AG09309 (cell line): ENCODE measurements at places on chromosomes 3 and 15.

GRCh38 chr3:112564940-112565305 lies 3.1 kb downstream of the SLC35A5 start:
- no peak for DNase-seq

DNA sequence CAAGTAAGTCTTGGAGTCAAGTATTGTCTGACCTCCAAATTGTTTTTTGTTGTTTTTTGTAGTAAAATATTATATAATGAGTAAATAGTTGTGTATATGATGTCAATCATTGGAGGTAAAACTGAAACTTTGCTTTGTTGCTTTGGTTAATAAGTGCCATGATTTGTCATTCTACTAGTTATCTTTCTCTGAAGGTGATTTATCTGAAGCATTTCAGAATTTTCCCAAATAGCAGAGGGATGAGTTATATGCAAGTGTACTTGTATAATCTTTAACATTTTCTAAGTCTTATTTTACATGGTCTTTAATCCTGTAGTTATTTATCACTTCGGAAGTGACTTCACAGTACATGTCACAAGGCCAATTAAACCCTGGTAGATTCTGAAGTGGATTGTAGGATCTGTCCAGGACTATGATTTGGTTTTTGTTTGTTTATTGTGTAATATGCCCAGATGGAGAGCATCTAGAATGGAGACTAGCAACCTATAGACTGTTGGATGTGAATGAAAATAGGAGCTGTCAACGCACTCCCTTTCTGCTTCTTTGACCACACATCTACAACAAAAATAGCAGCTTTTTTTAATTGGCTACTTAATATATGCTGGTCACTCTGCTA lies 93.1 kb upstream of the SAMMSON start:
- DNase-seq, result no peak

DNA sequence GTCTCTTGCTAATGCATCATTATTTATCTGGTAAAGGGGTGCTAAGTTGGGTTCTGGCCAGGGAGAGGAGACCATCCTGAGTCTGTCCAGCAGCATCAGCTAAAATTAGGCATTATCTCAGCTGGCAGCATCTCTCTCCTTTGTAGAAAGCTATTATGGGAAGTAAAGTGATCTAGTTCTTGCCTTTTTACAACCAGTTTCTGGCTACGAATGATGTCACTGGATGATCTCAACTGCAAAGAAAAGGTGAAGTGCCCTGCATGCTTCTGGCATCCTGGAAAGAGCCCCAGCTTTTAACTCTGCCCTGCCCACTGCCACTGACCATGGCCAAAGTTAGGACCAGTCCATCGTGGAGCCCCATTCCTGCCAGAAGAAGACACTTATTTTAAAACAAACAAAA lies 37.1 kb upstream of the IL12A start:
- DNase-seq, result no peak

GRCh38 chr3:114362815-114363214 lies 69.0 kb downstream of the TIGIT start:
- no peak for DNase-seq

GRCh38 chr3:46380471-46381221 lies 9.9 kb downstream of the CCR5 start:
- DNase-seq, result no peak

DNA sequence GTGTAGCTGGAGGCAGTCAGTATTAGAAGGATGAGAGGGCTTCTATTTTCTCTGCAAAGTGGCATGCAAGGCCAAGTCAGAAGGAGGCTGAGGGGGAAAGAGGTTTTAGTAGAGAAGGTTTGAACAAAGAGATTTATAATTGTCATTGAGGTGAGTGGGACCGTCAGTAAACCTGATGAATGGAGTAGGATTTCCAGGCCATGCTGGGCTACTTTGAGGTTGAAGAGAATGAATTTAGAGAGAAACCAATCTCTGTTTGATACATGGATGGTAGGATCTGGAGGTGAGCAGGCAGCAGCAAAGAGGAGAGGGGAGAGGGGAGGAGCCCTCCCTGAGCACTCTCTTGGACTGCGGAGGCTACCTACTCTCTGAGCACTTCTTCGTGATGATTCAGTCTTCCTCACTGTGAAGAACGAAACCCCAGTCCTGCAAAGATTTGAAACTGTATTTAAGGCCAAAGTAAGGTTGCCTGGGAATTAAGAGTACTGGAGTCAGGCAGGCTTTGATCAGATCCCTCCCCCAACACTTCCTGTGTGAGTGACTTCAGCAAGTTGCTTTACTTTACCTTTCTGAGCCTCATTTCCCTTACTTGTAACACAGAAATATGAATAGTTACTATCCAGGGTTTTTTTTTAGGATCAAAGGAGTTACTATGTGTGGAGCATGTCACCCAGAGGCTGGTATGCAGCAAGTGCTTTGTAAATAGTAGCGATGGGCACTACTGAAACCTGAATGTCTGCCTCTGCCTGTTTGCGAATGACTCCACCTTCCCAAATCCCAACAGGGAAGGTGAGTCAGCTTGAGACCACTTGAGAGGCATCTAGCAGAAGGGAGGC lies 75.8 kb downstream of the RPL39L start:
- DNase-seq, result no peak

DNA sequence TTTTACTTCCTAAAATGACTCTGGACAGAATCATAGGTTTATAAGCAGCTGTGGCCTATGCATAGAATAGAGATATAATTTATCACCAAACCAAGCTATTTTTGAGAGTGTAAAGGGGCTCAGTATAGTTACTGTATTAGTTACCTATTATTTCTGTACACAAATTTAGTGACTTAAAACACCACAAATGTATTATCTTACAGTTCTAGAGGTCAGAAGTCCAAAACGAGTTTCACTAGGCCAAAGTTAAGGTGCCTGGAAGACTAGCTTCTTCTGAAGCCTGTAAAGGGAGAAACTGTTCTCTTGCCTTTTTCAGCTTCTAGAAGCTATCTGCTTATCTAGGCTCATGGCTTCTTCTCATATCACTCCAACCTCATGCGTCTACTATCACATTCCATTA lies 30.1 kb downstream of the CCDC54 start:
- DNase-seq, result no peak

DNA sequence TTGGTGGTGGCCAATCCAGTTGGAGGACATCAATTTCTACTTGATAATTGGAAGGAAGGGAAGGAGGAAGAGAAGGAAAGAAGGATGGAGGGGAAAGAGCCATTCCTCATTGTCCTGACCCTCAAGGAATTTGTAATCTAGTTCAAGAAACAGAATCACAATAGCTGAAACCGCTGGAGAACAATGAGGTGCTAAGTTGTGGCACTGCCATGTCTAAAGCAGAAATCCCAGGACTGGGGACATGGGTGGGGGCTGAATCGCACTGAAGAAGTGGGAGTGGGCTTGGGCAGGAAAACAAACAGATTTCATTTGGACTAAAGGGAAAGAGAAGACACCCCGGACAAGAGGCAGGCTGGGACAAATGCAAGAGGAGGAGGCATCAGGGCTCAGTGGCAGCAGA lies 183.6 kb downstream of the UACA start:
- no peak for DNase-seq

GRCh38 chr15:84983711-84984110 lies 2.1 kb downstream of the PDE8A start:
- no peak for DNase-seq
